CD4-positive, alpha-beta T cell treated with Interferon gamma for 1 hour (primary cell): ENCODE measurements at places on chromosomes 13 and 19.
A peak's percentile ranks its signal among the peaks of the same experiment; 100 is the strongest.

DNA sequence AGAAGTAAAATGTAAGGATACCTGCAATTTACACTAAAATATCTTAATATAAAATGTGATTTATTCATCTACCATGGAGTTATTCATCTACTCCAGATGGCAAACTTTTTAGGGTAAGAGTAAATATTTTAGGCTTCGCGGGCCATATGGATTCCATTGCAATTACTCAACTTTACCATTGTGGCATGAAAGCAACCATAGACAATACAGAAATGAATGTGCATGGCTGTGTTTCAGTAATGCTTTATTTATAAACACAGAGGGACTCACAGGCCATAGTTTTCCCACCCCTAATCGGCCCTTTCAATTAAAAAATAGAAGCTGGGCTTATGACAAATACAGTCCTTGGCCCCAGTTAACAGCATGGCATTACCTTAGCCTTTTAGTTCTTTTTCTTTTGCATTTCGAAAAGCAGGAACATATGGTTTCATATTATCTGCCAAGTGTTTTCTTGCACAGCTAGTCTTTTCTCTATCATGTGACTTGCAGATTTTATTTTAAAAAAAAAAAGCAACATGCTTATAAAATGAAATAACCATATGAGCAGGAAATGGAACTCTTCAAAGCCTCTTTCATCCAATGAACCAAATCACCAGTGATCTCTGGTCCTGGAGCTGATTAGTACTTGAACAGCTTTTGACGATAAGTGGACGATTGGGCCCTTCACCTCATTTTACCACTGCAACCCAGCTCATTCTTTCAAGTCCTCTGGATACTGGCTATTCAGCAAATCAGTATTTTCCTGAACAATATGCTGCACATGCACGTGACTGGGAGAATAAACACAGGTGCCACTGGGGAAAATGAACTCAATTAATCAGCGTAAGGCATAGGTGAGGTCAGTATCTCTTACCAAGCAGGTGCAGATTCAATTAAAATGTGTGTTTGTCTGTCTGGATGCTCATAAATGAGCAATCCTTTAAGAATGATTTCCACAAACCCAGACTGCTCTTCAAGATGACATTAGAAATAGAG lies 63.9 kb downstream of the LHFPL6 start:
- no peak for DNase-seq

DNA sequence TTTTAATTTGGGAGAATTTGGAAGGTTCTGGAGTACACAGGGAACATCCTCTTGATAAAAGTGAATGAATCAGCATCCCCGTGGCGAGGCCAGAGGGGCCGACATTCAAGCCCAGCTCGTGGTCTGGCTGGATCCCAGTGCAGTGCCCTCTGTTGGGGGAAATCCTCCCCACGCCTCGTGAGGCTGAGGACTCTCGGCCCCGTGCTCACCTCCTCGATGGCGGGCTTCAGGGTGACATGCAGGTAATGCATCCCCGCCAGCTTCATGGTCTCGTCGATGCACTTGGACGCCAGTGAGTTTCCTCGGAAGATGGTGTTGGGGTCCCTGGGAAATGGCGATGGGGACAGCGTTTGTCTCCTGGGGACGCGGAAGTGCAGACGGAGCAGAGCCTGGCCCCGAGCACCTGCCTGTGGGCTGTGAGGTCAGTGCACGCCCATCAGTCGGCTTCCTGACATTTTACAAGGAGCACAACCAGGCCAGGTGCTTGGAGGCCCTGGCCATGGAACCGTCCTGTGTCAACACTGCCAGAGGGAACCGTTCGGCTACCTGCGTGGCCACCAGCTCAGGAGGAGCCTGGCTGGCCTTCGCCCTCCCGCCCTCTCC lies 43.3 kb upstream of the C13orf46 start:
- no peak for DNase-seq

- DNase-seq = no peak
These were observed 43.2 kb downstream of the RGCC start for GRCh38 chr13:41500511-41500910.

DNA sequence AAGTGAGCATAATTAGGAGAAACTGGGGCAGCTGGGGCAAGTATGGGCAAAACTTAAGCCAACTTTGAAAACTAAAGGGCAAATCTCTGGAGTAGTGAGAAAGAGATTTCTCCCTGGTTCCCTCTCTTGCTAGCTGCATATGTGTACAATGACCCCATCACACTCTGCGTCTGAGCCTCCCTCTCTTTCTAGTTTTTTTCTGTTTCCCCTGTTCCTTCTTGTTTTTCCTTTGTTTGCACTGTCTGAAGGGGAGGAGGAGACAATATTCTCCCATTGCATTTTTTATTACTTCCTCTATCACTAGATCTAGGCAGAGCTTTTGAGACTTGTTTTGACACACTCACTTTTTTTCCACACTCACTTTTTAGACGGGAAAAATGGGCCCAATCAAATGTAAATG lies 11.2 kb upstream of the CLDN10 start:
- DNase-seq = no peak

GRCh38 chr13:106596275-106596937 lies 28.5 kb upstream of the ARGLU1 start:
- no peak for DNase-seq

GRCh38 chr13:107644136-107644535 lies 571.2 kb downstream of the LIG4 start:
- DNase-seq = no peak

GRCh38 chr13:111790621-111791020 lies 276.3 kb upstream of the SOX1 start:
- no peak for DNase-seq

- DNase-seq = no peak
These were observed 7.5 kb downstream of the KCTD15 start for GRCh38 chr19:33804021-33804799.

DNA sequence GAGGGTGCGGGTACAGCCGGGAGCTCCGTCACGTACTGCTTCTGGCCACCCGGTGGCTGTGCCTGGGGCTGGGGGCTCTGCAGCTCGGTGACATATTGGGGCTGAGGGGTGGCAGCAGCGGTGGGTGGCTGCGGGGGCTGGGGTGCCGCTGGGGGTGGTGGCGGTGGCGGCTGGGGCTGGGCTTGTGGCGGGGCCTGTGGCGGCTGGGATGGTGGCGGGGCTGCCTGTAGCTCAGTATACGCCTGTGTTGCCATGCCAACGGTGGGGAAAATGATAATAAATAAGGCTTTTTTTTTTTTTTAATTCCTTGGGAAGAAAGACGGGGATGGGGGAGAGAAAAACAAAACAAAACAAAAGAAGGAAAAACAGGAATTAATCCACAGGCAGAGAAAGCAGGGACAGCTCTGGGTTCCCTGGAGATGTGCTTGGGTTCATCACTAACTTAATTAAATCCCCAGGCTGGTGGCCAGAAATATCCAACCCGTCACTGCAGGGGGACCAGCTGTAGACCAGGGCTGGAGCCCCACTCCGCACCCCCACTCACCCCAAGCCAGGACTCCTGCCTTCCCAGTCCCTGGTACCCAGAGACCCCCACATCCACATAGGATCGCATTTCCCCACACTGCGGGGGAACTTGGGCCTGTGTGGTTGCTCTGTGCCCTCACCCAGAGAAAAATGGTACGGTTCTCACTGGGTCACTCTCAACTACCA lies 12.4 kb downstream of the RFX1 start:
- no peak for DNase-seq

GRCh38 chr13:40486518-40487163 lies 179.8 kb downstream of the FOXO1 start:
- no peak for DNase-seq

DNA sequence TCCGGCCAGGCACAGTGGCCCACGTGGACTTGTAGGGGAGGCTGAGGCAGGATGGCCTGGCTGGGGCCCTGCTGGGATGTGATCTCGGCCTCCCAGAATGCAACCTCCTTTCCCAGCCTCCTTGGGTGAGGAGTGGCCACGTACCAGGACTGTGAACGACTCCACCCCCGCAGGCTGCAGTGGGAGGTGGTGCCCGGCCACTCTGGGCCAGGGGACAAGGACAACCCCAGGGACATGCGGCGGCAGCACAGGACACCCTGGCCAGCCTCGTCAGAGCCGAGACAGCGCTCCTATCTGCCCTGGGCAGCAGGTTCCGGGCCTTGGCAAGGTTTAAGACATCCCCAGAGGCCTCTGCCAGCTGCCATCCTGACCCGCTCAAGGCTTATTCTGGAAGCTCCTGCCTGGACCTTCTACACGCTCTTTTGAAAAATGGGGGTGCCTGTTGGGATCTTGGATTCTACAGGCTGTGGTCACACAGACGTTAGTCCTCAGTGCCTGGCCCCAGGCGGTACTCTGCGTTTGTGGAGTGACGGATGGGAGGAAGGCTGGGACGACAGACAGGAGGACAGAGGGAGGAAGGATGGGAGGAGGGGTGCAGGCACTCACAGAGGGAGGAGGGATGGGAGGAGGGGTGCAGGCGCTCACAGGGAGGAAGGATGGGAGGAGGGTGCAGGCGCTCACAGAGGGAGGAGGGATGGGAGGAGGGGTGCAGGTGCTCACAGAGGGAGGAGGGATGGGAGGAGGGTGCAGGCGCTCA lies 19.9 kb upstream of the CACTIN start:
- no peak for DNase-seq

DNA sequence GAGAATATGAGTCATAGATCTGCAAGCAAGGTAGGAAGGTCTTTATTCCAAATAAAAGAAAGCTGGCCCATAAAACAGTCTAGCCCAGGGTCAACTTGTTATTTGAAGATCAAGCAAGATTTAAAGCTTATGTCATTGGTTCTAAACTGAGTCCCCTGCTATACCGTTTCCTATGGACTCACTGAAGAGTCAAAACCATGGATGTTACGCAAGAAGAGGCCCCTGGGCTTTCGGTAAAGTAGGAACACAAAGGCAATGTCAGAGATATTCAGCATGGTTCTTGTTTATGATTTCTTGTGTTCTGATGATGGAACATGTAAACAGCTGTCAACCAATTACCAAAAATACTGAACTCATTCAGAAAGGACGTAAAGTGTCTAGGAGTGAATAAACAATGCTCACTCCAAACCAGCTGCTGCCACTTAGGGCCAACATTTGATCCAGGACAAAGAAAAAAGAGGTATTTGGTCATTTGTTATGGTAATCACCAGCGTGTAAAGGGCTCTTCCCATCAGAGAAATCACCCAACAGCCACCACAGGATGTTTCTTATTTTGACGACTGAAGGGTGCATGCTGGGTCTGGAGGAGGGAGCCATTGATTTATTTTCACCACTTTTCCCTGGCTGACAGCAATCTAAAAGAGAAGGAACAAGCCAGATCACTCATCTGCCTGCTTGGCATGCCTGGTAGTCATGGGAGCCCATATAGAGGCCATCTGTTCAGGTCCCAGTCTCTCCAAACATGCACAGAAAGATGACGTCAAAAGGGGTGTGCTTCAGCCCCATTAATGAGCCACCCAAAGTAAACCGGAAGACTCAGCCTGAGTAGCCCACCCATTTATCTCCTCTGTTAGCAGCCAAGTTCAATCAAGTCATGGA lies 68.3 kb downstream of the FGF14 start:
- DNase-seq = no peak

GRCh38 chr13:86608701-86609100 lies 809.5 kb upstream of the SLITRK6 start:
- DNase-seq = no peak

- DNase-seq = no peak
These were observed 16.0 kb upstream of the TPM4 start for GRCh38 chr19:16060294-16060693.

- DNase-seq = no peak
These were observed 178.0 kb downstream of the IER2 start for GRCh38 chr19:13328241-13328640.

DNA sequence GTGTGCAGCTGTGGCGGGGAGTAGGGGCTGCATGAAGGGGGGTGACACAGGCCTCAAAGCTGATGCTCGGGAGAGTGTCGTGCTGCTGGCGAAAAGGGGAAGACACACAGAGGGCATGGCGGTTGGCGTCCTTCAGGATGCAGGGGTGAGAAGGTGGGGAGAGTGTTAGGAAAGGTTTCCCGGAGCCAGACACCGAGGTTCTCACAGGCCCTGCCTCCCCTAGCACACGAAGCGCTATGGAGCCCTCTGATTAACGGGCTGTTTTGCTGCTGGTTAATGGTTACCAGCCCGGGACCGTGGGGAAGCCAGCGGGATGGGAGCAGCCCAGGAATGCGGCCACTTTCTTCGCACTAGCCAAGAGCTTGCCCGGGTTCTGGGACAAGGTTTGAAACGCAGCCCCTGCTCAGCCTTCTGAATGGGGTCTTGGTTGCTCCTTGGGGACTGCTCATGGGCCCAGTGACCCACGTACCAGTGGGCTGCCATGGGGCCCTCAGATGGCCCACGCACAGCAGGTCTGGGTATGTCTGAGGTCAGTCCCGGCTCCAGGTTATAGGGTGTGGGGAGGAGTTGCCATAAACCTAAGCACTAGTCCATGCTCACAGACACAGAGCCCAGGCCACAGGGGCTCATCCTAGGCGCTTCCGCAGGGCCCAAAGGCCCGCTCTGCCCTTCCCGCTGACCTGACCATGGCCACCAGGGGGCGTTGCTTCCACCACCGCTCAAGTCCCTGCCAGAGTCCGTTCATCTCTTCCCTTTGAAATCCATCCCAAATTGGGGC lies 31.3 kb upstream of the ISYNA1 start:
- peak; percentile 35 for DNase-seq

GRCh38 chr13:95243207-95243606 lies 58.0 kb downstream of the ABCC4 start:
- no peak for DNase-seq

DNA sequence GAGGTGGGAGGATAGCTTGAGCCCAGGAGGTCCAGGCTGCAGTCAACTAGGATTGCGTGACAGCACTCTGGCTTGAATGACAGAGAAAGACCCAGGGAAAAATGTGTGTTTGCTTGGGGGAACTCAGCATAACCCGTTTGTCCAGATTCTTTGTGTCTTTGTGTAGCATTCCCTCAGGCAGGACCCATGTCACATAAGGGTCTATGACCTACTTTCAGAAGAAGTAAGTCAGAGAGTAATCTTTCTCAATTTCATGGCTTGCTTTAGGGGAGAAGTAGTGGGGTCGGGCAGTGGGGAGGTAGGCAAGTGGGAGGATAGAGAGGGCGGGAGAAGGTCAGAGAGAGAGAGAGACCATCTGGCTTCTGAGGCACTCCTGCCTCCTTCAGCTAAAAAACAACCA lies 11.9 kb upstream of the PSPC1 start:
- no peak for DNase-seq

- no peak for DNase-seq
These were observed 14.6 kb downstream of the CCDC122 start for GRCh38 chr13:43864921-43865320.

- no peak for DNase-seq
These were observed 30.0 kb upstream of the POP4 start for GRCh38 chr19:29576046-29576606.

GRCh38 chr13:47478985-47479384 lies 522.1 kb downstream of the SUCLA2 start:
- DNase-seq = no peak

DNA sequence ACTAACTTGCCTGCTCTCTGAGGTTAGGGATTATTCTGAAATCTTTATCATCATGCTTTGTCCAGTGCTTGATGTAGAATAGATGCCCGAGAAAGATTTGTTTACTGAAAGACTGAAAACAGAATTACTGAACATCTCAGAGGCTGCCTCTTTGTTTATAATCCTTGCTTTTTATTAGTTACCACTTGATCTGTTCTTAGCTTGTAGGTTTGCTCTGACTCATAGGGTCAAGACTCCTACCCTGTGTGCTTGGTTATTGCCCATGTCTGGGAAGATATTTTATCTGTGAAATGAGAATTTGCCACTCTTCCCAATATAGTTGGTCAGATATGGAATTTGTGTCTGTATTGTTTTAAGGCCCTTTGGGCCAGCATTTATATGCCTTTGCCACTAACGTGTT lies 675.3 kb downstream of the DIAPH3 start:
- no peak for DNase-seq
